ENCODE measurements at places on chromosomes 7 and 10.

GRCh38 chr7:138935465-138936011, 45.7 kb downstream of the KIAA1549 start:
- DNase-seq, result no peak

DNA sequence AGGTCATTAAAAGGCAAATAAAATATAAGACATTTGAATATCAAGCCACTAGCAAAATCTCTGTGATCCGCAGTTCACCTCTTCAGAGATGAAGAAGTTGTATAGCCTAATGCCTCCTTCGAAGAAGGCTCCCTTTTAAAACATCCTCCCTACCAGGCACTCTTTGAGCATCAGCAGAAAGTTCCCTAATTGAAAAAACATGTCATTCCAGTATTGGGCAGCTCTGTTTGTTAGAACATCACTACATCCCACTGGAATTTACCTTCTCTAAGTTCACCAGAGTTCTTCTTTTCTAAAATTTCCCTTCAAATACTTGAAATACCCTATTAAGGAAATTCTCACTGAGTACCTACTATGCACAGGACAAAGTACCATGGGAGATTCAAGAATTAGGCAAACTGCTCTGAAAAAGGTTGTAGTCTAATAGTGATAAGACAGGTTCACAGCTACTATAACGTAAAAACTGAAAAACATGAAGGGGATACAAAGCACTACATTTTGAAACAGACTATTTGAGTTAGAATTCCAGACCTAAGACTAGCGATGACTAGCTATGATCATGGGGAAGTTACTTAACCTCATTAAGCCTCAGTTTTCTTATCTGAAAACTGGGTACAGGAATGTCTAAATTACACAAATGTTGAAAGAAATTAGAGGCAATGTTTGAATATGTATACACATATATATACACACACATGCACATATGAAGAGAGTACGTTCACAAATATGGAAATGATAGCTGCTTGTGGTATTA, 128.7 kb downstream of the ELAPOR2 start:
- no peak for DNase-seq

- DNase-seq, result no peak
Measured at GRCh38 chr10:131025333-131025732, 286.2 kb downstream of the TCERG1L start.

- no peak for DNase-seq
Measured at GRCh38 chr7:45225311-45225947, 67.8 kb downstream of the RAMP3 start.

GRCh38 chr7:142646386-142647140, 102.7 kb upstream of the PRSS1 start:
- DNase-seq, result no peak

- no peak for DNase-seq
Measured at GRCh38 chr10:69744971-69745370, 56.7 kb upstream of the COL13A1 start.

DNA sequence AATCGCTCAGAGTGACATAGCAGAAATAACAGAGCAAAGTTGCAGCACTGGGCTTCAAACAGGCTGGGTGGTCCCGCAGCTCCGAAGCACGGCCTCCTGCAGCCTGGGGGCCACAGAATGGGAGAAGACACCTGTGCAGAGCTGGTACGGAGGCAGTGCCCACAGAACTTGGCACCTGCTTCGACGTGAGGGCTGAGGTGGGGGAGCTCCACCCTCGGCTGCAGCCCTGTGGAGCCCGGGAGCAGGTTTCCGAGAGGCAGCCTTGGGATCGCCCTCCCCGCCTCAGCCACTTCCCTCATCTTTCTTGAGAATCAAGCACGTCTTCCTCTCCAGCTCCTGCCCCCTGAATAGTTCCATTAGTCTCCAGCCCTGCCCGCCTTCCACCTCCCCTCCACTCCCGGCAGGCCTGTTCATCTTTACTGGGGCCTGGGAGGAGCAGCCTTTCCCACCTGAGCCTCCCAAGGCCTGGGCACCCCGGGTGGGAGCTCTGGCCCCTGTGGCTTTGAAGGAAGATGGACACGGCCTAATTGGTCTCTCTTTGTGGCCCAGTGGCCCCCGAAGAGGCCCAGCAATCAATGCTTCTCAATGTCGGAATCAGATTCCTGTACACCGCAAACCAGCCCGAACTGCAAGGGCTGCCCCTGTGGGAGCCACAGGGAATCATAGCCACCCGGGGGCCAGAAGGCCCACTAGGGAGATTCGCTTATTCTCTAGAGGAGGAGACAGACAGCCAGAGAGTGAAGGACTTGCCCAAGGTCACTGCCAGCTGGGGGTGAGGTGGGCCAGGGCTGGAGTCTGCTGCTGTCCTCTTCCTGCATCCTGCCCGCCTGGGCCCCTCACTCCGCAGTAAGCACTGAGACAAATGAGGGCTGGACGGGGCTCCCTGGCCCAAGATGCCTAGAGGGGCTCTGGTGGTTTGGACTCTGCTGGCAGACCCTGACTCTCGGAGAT, 17.0 kb upstream of the PCBD1 start:
- no peak for DNase-seq

- no peak for DNase-seq
Measured at GRCh38 chr7:133009426-133010252, 72.3 kb downstream of the CHCHD3 start.

- DNase-seq, result no peak
Measured at GRCh38 chr10:75115137-75115536, 3.7 kb downstream of the SAMD8 start.

- no peak for DNase-seq
Measured at GRCh38 chr10:78523453-78523852, 489.8 kb downstream of the RPS24 start.

GRCh38 chr7:105878746-105879605, 2.6 kb upstream of the ATXN7L1 start:
- DNase-seq, result no peak

- no peak for DNase-seq
Measured at GRCh38 chr10:103885617-103886016, 30.2 kb upstream of the SH3PXD2A start.

DNA sequence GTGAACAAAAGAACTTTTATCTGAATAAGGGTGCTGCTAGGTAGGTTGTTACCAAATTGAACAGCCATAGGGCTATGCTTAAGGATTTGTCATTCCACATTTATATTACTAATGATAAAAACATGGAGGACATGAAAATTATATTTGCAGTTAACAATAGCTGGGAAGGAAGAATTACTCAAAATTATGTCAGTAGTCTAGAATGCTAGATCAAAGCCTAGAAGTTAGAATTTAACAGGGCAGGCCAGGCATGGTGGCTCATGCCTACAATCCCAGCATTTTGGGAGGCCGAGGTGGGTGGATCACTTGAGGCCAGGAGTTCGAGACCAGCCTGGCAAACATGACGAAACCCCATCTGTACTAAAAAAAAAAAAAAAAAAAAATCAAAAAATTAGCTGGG, 9.4 kb downstream of the STK17A start:
- DNase-seq, result no peak

DNA sequence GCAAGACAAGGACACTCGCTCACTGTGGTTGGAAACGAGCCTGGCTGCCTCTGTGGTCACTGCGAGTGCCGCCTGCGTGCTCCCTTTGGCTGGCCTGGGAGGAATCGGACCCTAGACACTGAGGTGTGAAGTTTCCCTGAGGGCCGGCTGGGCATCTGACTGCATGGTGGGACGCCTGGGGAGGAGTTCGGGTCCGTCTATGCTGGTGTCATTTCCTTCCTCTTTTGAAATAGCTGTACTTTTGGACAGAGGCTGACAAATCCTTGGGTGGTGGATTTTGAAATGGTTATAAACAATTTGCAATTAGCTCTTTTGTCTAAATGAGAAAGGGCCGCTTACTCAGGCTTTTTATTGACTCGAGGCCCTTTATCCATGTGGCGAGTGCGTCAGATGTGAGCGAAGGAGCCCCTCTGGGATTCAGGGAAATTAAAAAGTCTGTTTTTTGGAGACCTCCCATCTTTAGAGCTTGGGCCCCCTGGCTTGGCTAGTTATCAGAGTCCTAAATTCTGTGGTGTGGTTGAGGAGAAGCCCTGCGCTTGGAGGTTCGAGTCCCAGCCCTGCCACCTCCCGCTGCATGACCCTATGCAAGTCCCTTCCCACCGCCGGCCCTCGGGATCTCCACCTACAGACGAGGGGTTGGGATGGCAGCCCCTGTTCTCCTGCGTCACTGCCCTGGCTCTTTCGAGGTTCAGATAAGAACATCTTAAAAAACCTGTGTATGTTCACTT, 147.1 kb downstream of the RGS10 start:
- peak; percentile 47 for DNase-seq

GRCh38 chr7:151010307-151011096, 13.8 kb downstream of the ATG9B start:
- DNase-seq, result no peak

DNA sequence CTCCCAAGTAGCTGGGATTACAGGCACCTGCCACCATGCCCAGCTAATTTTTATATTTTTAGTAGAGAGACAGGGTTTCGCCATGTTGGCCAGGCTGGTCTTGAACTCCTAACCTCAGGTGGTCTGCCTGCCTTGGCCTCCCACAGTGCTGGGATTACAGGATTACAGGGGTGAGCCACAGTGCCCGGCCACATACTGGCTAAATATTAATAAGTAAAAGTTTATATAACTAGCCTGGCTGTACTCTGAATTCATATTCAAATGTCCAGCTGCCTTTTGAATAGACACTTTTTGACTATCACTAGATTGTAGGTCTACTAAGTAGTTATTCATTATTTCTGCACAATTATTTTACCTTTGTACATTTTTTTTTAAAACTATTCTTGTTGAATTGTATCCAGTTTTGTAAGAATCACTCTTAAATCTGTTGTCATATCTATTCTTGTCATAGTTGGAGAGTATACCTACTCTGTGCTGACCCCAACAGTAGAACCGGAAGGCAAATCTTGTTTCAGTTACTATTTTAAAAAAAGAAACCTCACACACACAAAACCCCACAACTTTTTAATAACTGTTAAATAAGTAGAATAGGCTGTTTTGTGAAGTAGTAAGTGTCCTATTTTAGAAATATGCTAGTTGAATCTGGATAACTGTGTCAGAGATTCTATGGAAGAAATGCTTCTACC, 29.6 kb downstream of the MINPP1 start:
- DNase-seq, result no peak

GRCh38 chr7:156309016-156309620, 331.5 kb upstream of the RNF32 start:
- DNase-seq, result no peak

DNA sequence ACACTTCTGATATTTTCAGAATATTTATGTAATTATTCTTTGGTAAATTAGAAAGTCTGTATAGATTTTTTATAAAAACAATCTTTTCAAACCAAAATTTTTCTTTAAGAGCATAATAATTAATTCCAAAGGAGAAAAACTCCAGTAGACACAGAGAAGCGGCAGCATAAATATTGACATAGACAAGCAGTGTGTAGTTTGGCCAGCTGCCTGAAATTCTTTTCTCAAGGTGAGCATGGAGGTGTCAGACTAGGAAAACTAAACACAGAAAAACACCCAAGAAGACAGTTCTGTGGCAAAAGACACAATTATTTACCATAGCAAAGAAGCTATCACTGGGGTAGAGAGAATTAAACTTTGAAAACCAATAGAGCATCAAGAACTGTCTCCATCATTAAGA, 82.4 kb downstream of the KLF6 start:
- no peak for DNase-seq

DNA sequence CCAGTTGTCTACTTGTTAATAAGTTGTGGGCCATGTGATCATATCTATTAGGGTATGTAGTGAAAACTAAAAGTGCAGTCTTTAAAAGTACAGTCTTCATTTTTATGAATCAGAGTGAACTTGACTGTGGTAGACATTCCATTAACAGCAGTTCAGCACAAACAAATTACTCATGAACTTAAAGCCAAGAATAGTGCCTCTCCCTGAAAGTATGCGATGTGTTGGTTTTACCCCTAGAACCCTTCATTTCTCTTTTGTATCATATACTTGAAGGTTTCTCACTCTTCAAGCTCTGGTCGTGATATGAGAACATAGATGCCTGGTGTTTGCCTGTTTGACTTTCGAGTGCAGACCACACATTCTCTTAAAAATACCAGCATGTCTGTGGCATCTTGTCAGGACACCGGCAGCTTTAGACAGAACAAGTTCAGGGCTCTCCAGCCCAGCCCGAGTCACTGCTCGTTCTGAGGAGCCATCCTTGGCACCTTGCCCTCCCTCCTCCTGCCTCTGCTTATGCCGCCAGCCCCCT, 159.3 kb downstream of the LCOR start:
- DNase-seq, result no peak

DNA sequence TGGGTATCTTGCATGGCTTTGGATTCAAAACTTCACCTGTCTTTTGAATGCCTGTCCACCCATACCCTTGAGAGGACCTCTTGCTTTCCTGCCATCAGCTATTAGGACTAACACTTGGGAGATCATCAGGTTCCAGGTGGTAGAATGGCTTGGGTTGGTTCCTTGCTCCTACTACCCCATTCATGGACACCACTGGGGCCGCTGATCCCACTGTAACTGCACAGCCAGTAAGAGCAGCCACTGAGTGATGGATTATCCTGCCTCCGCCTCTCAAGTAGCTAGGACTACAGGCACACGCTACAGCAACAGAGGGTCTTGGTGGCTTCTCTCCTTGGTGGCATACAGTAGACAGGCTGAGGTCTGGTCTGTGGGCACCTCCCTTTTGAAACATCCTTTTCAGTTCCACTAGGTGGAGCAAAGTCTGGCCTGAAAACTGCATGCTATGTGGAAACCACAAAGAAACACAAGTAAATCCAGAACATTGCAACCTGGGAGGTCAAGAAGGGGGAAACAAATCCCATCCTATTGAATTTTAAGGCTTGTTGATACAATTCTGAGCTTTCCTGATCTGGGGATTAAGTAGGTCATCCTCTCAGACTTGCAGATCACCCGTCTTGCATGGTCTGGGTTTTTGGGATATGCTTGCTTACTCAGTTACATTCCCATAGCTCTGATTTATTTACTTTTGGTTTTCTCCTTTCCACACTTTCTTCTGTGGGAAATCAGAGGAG, 9.4 kb downstream of the WBP1L start:
- peak; percentile 28 for DNase-seq

GRCh38 chr7:70808876-70809275, 323.1 kb upstream of the GALNT17 start:
- no peak for DNase-seq

GRCh38 chr7:69819333-69819705, 221.0 kb downstream of the AUTS2 start:
- no peak for DNase-seq

- DNase-seq, result no peak
Measured at GRCh38 chr7:141232286-141233051, 158.6 kb downstream of the TMEM178B start.

All from GF-D8 (cell line).